Lung (tissue), 17 donors: ENCODE measurements at places on chromosomes 7 and 10.

DNA sequence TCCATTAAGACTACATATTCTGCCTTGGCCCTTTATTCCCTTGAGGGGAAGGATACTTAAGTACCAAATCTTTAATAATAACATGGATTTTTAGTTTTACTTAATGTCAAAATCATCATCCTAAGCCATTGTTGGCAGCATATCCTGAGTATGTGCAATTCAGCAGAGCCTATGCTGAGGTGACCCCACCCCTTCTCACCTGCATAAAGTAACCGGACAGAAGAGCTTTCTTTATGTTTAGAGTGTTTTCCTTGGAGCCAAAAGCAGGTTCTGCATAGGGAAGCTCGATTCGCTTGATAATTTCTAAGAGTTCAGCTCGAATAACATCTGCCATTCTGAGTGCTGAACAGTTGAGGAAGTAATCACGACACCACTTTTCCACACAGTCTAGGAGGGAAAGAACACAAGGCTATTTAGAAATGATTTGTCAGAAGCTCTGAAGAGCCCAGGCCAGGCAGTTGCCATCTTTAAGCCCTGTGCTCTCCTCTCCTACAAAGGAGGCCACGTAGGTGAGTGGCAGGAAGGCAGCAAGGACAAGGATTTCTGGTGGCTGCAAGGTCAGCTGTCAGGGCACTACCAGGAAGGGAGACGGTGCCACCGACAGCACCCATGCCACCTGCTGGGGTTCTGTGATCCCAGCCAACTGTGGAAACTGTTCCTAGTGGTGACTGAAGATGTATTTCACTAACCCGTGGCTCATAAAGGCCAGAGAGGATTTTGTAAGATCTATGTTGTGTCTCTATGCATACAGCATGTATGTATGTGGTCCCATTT, 15.6 kb downstream of the BCCIP start:
- DNase-seq, result no peak

- DNase-seq, result no peak
Observed at GRCh38 chr10:76504823-76505222, 1073.4 kb downstream of the LRMDA start.

GRCh38 chr10:62326176-62326575, 48.0 kb upstream of the ZNF365 start:
- DNase-seq, result peak; percentile 44

- DNase-seq, result no peak
Observed at GRCh38 chr10:5399332-5399731, 5.3 kb downstream of the TUBAL3 start.

DNA sequence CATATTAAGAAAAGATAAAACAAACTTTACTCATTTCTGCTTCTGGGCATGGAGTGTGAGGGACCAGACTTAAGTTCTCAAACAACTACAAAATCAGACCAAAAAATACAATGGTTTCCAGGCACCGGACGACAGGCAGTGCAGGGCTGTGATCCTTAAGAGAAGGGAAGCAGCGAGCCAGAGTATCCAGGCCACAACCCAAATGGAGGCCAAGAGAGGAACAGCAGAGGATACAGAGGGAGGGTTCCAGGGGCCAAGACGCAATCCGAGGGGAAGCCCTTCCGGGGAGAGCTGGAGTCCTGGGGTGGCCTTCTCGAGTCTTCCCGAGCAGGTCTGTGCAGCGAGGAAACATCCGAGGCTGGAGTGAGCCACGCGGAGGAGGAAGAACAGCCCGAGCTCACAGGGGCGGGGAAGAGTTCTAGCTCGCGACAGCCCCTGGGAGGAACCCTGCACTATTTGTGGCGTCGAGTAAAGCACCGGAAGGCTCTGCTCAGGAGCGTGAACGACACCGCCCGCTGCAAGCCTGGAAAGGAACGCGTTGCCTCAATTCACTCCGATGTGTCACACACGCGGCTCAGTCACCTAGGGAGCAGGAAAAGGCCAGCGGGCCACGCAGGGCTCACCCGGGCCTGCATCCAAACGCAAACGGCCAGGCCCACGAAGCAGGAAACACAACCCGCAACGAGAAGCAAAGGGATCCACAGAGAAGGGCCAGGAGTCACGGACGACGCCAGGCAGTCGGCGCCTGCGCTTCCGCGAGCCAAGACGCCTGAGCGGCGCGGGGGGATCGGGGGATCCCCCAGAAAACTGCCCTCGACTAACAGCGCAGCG, 933 bp upstream of the RNF32 start:
- DNase-seq, result no peak

GRCh38 chr10:1698185-1698584, 39.1 kb downstream of the ADARB2 start:
- DNase-seq, result no peak

- DNase-seq, result no peak
Observed at GRCh38 chr7:29622335-29623265, 59.0 kb downstream of the PRR15 start.

DNA sequence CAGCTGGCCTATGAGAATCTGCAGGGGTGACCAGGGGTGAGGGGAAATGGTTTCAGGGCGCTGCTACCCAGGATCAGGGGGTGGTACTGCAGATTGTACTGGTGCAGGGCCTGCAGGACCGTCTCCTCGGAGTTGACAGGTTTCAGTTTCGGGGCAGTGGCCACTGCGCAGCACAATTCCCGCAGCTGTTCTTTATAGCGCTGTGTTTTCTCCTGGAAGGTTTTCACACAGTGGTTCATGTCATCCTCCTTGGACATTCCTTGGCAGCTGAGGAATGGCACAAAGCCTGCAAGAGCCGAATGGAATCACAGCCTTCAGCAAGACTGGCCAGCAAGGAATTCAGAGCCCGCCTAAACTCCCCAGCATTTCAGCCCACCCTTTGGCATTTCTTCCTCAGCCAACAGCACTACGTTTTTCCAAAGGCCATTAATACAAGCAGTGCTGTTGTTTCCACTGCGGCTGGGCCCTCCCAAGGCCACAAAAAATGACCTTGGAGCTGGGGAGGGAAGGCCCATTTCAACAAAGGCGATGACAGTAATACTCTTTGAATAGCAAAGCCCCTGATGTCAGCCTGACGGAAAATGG, 44.9 kb downstream of the PNLIPRP2 start:
- DNase-seq, result peak; percentile 77

- DNase-seq, result no peak
Observed at GRCh38 chr7:8212638-8213037, 49.3 kb downstream of the ICA1 start.
